ENCODE measurements at places on chromosomes 4 and X. TPM values are rescaled to one million over a fixed set of nuclear protein-coding genes. Genes with fewer than 3 reads are reported as not detected.

The CABS1 gene
- not detected for total RNA-seq

- H3K4me3 ChIP-seq = peak overlapping the region; percentile 49
- H3K36me3 ChIP-seq = no peaks in the 10 kb centered on the region
- no peak overlapping the region for H3K27ac ChIP-seq
- peaks cover 37% of the 10 kb centered on the region for H3K27me3 ChIP-seq
These were observed 612 bp downstream of the CPLX1 start for GRCh38 chr4:825063-825970.

The TEC gene
- 2.0 TPM for total RNA-seq

The SASH3 gene
- total RNA-seq = 2.5 TPM

The IBSP gene
- not detected for total RNA-seq

DNA sequence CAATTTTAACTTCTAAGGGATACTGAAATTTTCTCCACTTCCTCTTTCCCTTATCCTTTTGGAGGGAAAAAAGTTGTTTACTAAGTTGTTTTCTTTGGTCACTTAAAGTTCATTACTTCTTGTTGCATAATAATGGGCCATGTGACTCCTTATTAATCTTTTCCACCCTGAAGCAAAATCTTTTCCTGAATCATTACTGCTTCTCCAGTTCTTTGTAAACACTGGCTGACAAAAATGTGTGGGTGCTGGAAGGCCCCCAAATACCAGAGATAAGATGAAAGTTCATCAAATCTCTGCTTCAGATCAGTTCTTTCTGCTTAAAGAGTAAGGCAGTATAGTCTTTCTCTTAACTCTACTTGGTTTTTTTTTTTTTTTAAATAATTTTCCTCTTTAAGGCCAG lies 108.9 kb upstream of the NHS start:
- H3K4me3 ChIP-seq = no peak overlapping the region
- H3K27ac ChIP-seq = no peak overlapping the region
- no peaks in the 10 kb centered on the region for H3K36me3 ChIP-seq
- H3K27me3 ChIP-seq = no peaks in the 10 kb centered on the region

GRCh38 chr4:39714166-39714565 lies 16.2 kb downstream of the UBE2K start:
- H3K4me3 ChIP-seq = no peak overlapping the region
- H3K27me3 ChIP-seq = no peaks in the 10 kb centered on the region
- no peak overlapping the region for H3K27ac ChIP-seq
- peaks cover 22% of the 10 kb centered on the region for H3K4me1 ChIP-seq
- no peak for DNase-seq

- no peaks in the 10 kb centered on the region for H3K36me3 ChIP-seq
- H3K27ac ChIP-seq = no peak overlapping the region
- no peak for DNase-seq
- H3K27me3 ChIP-seq = no peaks in the 10 kb centered on the region
- H3K4me3 ChIP-seq = no peak overlapping the region
- H3K4me1 ChIP-seq = no peaks in the 10 kb centered on the region
These were observed 220.6 kb upstream of the FAM241A start for GRCh38 chr4:111924696-111925095.
